Uterus (tissue), 4 donors: ENCODE measurements at places on chromosomes 1 and 21. TPM values are rescaled to one million over a fixed set of nuclear protein-coding genes. Genes with fewer than 3 reads are reported as not detected.

DNA sequence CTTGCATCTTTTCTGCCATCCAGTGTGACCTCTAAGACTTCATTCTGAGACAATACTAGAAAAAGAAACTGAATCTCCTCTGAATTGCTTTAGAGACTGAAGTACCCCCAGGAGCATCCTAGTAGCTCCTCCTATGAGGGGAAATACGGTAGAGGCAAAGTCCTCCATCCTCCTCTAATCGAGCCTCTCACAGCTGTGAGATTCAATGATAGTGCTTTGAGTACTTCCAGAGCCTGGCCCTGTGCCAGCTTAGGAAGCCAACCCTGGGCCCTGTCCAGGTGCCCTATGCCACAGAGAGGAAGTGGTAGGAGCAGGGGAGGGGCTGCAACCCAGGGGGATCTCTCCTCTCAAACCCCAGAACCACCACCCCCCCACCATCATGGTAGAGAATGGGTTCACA, 10.7 kb downstream of the RORC start:
- H3K27ac ChIP-seq: no peak overlapping the region
- no peak overlapping the region for H3K4me3 ChIP-seq
- H3K4me1 ChIP-seq: no peaks in the 10 kb centered on the region

- DNase-seq: no peak
- H3K36me3 ChIP-seq: no peaks in the 10 kb centered on the region
- no peak overlapping the region for H3K4me3 ChIP-seq
- no peaks in the 10 kb centered on the region for H3K4me1 ChIP-seq
These were observed 18.4 kb upstream of the CLSTN1 start for GRCh38 chr1:9842073-9842711.

DNA sequence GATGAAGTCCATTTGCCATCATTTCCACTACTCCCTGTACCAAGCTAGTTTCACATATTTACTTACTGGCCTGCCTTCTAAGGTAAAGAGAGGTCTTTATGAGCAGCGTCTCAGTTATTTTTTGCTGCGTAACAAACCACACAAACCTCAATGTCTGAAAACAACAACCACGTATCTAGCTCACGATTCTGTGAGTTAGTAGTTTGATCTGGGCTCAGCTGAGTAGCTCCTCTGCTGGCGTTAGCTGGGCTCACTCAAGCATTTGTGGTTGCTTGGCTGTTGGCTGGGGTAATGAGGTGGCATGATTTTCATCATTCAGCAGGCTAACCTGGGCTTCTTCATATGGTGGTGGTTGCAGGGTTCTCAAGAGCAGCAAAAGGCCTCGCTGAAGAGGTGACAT, 225.4 kb downstream of the FOXD2 start:
- no peak for DNase-seq
- no peak overlapping the region for H3K4me3 ChIP-seq
- H3K27ac ChIP-seq: no peak overlapping the region
- H3K4me1 ChIP-seq: no peaks in the 10 kb centered on the region

DNA sequence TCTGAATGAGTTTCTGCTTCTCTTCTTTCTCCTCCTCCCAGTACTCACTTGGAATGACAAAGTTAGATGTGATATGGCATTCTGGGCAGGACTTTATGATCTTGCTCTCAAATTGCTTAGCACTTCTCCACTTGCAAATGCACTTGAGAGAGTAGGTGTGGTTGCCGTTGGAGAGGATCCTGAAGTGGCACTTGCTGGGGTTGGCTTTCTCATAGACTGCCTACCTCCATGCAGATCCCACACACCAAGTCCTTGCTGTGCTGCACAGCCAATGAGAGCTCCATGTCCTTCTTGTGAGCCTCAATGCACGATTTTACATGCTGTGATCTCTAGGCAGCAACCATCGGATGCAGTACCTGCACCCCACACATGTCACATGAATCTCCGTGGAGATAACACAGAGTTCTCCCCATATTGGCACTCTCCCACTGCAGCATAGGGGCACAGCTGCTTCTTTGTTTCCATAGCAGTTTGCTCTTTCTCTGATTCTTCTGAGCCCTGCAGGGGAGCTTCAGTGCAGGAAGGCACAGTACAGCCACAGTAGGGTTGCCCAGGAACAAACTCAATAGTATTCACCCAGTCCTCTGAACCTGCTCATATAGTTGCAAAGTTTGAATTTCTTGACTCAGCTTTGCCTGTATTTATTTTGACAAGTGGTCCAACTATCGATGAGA, 45.2 kb downstream of the ZNF691 start:
- H3K4me1 ChIP-seq: no peaks in the 10 kb centered on the region
- no peak overlapping the region for H3K4me3 ChIP-seq
- no peak for DNase-seq
- no peak overlapping the region for H3K27ac ChIP-seq
- H3K36me3 ChIP-seq: no peaks in the 10 kb centered on the region

- no peak overlapping the region for H3K4me3 ChIP-seq
- peak; percentile 75 for DNase-seq
- H3K4me1 ChIP-seq: peaks cover 9% of the 10 kb centered on the region
- no peaks in the 10 kb centered on the region for H3K36me3 ChIP-seq
- no peak overlapping the region for H3K27ac ChIP-seq
These were observed 15.7 kb downstream of the MATN1 start for GRCh38 chr1:30707412-30708360.

DNA sequence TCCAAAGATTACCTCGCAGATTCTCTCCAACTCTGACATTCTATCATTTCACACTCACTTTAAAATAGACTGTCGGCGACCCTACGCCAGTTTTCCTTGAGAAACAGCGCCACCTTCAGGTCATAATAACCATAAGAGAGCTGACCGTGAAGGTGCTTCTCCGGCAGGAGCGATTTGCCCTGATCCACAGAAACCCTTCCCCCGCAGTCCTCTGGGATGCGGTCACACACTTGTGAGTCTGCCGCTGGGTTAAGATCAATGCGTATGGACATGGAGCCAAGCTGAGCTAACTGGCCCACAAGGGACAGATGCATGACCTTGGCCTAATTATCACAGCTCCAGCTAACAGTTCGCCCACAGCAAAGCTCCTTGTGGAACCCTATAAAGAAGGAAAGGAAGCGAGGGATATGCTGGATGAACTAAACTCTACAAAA, 32.8 kb upstream of the IFNAR2 start:
- no peaks in the 10 kb centered on the region for H3K36me3 ChIP-seq
- DNase-seq: peak; percentile 51
- no peaks in the 10 kb centered on the region for H3K27me3 ChIP-seq
- H3K4me1 ChIP-seq: no peaks in the 10 kb centered on the region
- H3K4me3 ChIP-seq: no peak overlapping the region
- H3K27ac ChIP-seq: no peak overlapping the region

DNA sequence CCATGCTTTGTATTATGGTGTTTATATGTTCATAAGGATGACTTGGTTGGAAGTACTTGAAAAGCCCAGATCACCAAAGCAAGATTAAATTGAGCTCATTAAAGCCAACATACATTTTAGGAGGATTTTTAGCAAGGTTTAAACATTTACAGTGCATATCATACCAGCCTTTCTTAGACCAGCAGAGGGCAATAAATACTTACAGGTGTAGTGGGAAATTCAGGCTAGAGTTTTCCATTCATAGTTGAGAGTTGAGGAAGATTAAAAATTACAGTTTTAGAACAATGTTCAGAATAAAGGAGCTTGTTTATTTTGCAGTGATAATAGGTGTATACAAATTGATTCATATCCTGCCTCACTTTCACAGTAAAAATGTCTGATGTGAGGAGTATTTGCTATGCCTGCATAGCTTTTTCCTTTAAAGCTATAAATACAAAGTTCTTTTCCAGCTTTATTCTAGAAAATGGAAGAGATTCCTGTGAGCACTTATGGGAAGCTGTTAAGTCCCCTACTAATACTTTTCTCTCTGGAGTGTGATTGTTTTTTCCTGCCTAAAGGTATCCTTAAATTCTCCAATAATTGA, 35.3 kb downstream of the DTL start:
- no peak overlapping the region for H3K27ac ChIP-seq
- H3K4me3 ChIP-seq: no peak overlapping the region
- no peaks in the 10 kb centered on the region for H3K27me3 ChIP-seq
- DNase-seq: no peak

- H3K4me1 ChIP-seq: no peaks in the 10 kb centered on the region
- no peak overlapping the region for H3K27ac ChIP-seq
- H3K27me3 ChIP-seq: no peaks in the 10 kb centered on the region
- no peak for DNase-seq
- no peaks in the 10 kb centered on the region for H3K36me3 ChIP-seq
These were observed 3.7 kb downstream of the SMYD3 start for GRCh38 chr1:246503341-246503740.

GRCh38 chr1:68375919-68376318, 73.8 kb downstream of the RPE65 start:
- no peaks in the 10 kb centered on the region for H3K27me3 ChIP-seq
- DNase-seq: no peak
- no peaks in the 10 kb centered on the region for H3K4me1 ChIP-seq
- H3K27ac ChIP-seq: no peak overlapping the region
- no peaks in the 10 kb centered on the region for H3K36me3 ChIP-seq
- H3K4me3 ChIP-seq: no peak overlapping the region

GRCh38 chr1:28046716-28047115, 41.7 kb downstream of the EYA3 start:
- DNase-seq: no peak
- H3K36me3 ChIP-seq: no peaks in the 10 kb centered on the region
- H3K4me3 ChIP-seq: no peak overlapping the region
- no peaks in the 10 kb centered on the region for H3K27me3 ChIP-seq

- no peaks in the 10 kb centered on the region for H3K36me3 ChIP-seq
- H3K4me1 ChIP-seq: no peaks in the 10 kb centered on the region
- DNase-seq: no peak
- H3K27ac ChIP-seq: peak overlapping the region; percentile 93
- H3K4me3 ChIP-seq: peak overlapping the region; percentile 67
These were observed 493 bp upstream of the CHD1L start for GRCh38 chr1:147241934-147242448.

DNA sequence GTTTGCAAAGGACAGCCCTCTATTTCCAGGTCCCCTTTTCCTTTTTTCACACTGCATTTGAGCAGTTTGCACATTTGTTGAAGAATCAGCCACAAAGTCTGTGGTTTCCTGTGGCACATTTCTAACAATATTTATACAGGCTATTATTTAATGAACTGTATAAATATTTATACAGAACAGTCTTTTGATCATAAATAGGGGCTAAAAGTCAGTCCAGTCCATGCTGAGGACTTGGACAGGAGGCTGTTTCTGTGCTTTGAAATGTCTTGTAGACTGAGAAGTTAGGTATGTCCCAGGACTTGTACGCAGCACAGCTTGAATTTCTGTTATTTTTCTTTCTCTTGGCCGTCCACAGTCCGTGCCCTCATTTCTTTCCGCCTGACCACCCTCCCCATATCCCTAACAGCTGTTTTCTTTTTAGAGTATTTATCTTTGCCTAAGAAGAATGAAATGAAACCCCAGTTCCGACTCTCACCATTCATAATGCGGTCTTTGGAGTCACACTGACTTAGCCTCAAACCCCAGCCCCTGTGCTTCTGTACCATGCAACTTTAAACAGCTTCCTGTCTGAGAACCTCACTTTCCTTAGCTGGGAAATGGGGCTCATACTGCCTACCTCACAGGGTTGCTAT, 19.7 kb downstream of the FGGY start:
- H3K27ac ChIP-seq: peak overlapping the region; percentile 42
- H3K36me3 ChIP-seq: no peaks in the 10 kb centered on the region
- H3K4me1 ChIP-seq: no peaks in the 10 kb centered on the region
- no peaks in the 10 kb centered on the region for H3K27me3 ChIP-seq

- no peaks in the 10 kb centered on the region for H3K27me3 ChIP-seq
- no peak overlapping the region for H3K4me3 ChIP-seq
- no peak for DNase-seq
- no peaks in the 10 kb centered on the region for H3K36me3 ChIP-seq
- H3K4me1 ChIP-seq: no peaks in the 10 kb centered on the region
These were observed 71.5 kb downstream of the USP24 start for GRCh38 chr1:55143684-55144083.

DNA sequence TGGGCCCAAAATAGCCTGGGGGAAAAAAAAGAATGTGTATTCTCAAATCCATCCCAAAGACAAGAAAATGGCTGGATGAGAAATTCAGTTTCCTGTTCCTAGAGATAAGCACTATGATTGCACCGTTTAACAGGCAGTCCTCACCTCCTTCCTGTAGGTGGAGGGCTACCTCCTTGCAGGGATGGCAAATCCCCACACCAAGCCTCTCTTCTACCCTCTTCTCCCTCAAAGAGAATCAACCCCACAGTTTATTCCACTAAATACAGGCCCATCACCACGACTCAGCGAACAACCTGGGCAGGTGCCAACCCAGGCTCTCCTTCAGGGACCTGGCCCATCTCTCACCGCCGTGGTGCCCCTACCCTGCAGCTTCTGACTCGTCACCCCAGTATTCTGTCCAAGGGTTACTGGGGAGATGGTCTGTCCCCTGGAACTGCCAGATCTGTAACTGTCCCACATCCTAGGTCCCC, 3.4 kb upstream of the CHD5 start:
- no peak overlapping the region for H3K27ac ChIP-seq
- H3K36me3 ChIP-seq: no peaks in the 10 kb centered on the region
- peaks cover 4% of the 10 kb centered on the region for H3K27me3 ChIP-seq
- DNase-seq: no peak
- H3K4me1 ChIP-seq: no peaks in the 10 kb centered on the region

- H3K4me1 ChIP-seq: no peaks in the 10 kb centered on the region
- H3K27me3 ChIP-seq: no peaks in the 10 kb centered on the region
- H3K36me3 ChIP-seq: no peaks in the 10 kb centered on the region
These were observed 88.7 kb downstream of the PLPP3 start for GRCh38 chr1:56490619-56491018.

The ANGPTL1 gene
- total RNA-seq: 286 TPM

The ASB17 gene
- not detected for total RNA-seq

The CCDC27 gene
- total RNA-seq: not detected

The CELA3A gene
- total RNA-seq: not detected

The RHOU gene
- 41.2 TPM for total RNA-seq

The NOS1AP gene
- under 0.01 TPM for total RNA-seq

The SPRR2B gene
- not detected for total RNA-seq

The EPHB2 gene
- 49.6 TPM for total RNA-seq

The PPM1J gene
- 0.90 TPM for total RNA-seq

The MAP1LC3C gene
- total RNA-seq: 0.59 TPM

The DPT gene
- total RNA-seq: 60.1 TPM

The DNAH14 gene
- 0.77 TPM for total RNA-seq

The CXADR gene
- total RNA-seq: 1.3 TPM

The CFHR5 gene
- not detected for total RNA-seq

The RNF223 gene
- total RNA-seq: not detected

The TSPEAR gene
- total RNA-seq: 0.18 TPM
